A549 treated with Hydrocortisone at 1 μM for 4 hours (cell line): ENCODE measurements at places on chromosomes 12 and 14. TPM values are rescaled to one million over a fixed set of nuclear protein-coding genes. Genes with fewer than 3 reads are reported as not detected.

The OVCH1 gene
- total RNA-seq: not detected in 5 replicates

The B4GALNT3 gene
- total RNA-seq: 0.47 to 0.71 TPM (median 0.60 TPM) in 5 replicates

The TGM1 gene
- total RNA-seq: 0.99 to 1.6 TPM (median 1.5 TPM) in 5 replicates

The SPPL3 gene
- 48.2 to 57.2 TPM (median 52.1 TPM) in 5 replicates for total RNA-seq

The DLK1 gene
- 0.10 to 0.31 TPM (median 0.21 TPM) in 5 replicates for total RNA-seq

The RIMKLB gene
- 16.5 to 22.9 TPM (median 19.8 TPM) in 5 replicates for total RNA-seq

The MYF6 gene
- not detected in 5 replicates for total RNA-seq

The NUMB gene
- 34.2 to 44.1 TPM (median 39.9 TPM) in 5 replicates for total RNA-seq

The PLXNC1 gene
- total RNA-seq: 0.06 to 0.43 TPM (median 0.15 TPM) in 5 replicates

The CATSPERB gene
- not detected in 5 replicates for total RNA-seq

The LBHD2 gene
- total RNA-seq: 0.16 to 0.24 TPM in 2 of 5 replicates, not detected in the others

The PTPRB gene
- total RNA-seq: 0.48 to 1.1 TPM (median 0.69 TPM) in 5 replicates

The TMX1 gene
- 31.7 to 55.1 TPM (median 38.1 TPM) in 5 replicates for total RNA-seq

The TBX3 gene
- total RNA-seq: 51.1 to 54.3 TPM (median 53.3 TPM) in 5 replicates

The OAS3 gene
- total RNA-seq: 18.4 to 27.6 TPM (median 23.5 TPM) in 5 replicates

The WSCD2 gene
- total RNA-seq: not detected in 5 replicates
